H7 (cell line): ENCODE measurements at places on chromosomes 16 and 17.

DNA sequence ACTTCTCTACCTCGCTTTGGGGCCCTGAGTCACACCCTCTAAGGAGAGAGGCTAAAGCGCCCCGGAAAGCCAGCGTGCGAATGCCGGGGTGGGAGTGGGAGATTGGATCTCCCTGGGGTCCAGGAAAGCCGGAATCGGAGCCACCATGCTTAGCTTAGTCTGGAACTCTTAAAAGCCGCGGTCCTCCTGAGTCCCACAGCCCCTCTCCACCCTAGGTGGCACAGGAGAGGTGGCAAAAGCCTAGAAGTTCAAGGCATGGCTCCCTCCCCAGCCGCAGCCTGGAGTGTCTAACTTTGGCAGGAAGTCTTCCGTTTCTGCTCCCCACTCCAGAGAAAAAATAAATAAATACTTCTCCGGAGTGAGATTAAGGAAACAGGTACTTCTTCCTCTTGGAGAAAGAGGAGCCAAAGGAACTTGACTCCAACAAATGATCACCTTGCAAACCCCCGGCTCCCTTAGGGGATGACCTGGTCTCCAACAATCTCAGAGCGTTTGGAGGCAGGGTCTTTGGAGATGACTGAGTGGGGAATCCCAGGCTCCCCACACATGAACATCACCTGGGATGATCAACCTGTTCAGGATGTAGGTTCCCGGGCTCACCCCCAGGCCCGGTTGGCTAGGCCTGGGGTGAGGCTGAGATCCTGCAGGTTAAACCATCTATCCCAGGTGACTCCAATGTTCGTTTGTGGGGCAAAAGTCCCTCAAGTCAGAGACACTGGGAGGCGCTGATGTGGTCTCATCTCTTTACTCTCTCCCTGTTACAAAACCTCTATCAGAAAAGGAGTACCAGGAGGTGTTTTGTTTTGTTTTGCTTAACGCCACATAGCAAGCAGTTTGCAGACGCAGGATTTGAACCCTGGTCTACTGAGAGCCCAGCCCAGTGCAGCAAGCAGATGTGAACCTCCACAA is 2.9 kb downstream of the CIITA start:
- peak; percentile 36 for DNase-seq

DNA sequence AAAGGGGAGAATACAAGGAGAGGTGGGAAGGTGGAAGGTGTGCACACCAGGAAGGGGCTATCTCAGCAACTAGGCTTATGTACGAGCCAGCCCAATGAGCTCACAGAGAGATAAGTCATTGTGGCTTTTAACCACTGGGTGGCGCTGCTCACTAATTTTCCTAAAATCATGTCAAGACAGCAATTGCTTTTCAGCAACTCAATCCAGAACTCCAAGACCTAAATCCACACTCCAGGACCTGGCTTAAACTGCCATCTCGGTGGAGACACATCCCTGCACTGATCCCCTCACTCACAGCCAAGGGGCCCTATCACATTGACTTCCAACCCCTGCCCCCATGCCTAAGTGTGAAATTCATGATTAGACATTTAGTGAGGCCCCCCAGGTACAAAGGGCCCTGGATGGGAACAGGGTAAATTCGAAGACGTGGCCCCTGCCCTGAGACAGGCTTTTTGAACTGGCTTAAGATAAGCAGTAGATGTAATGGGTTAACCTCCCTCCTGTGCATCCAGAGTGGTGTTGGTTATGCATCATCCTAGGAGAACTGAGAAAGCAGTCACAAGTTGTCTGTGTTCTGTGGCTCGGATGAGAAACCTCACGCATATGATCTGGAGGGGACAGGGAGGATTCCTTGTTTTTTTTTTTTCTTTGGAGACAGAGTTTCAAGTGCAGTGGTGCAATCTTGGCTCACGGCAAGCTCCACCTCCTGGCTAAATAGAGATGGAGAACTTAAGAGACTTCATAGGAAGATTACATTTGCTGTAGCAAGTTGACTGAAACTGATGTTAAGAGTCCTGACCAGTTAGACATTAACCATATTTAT is 11.5 kb downstream of the CCL16 start:
- peak; percentile 70 for DNase-seq

DNA sequence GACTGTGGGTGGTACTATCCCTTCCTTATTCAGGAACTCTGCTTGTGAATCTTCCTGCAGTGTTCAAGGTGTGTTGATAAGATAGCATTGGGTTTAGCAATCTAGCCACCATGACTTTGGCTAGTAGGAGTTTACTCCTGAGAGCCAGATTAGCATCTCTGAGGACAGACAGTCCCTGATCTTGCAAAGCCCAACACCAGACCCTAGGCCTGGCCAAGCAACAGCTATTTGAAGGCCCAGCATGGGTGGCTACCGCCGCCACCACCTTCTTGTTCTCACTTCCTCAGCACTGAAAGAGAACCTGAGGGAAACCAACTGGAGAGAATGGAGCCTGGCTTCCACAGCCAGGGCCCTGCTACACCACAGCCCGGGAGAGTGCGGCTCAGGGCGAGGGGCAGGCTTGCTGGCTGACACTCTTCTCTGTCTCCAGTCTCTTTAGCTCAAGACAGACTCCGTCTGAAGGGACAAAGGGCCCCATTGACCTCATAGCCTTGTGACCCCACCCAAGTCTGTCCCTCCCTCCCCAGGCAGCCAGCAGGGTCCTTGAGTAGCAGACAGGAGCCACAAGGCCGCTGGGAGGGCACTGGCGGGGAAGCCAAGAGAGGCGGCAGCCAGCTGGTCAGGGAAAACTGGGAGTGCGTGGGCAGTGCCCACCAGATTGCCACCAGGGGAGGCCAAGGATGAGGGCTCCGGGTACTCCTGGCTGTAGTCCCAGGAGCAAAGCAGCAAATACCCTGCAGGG is 10.9 kb upstream of the ARHGAP23 start:
- peak; percentile 56 for DNase-seq

GRCh38 chr16:88561485-88562359 is 8.5 kb upstream of the ZC3H18 start:
- DNase-seq = peak; percentile 94

GRCh38 chr16:9971907-9972306 is 210.3 kb downstream of the GRIN2A start:
- no peak for DNase-seq

DNA sequence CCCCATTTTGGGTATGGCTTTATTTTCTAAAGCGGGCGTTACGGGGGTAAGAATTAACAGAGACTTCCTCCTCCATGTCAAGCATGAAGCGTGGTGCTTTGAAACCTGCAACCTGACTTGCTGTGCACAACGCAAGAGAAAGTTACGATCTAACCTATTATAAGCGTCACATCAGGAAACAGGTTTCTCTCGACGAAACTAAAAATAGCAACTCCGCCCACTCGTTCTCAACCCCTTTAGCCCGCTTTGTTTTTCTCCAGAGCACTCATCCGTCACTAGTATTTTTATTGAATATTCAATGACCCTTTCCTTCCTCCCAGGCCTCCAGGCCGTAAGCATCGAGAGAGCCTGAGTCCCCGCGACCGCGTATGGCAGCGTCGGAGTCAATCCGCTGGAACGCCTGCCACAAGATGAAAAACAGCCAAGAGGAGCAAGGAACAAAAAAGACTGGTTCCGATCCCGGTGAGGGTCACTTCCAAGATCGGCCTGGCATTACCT is 555 bp downstream of the NUP88 start:
- DNase-seq = peak; percentile 20

DNA sequence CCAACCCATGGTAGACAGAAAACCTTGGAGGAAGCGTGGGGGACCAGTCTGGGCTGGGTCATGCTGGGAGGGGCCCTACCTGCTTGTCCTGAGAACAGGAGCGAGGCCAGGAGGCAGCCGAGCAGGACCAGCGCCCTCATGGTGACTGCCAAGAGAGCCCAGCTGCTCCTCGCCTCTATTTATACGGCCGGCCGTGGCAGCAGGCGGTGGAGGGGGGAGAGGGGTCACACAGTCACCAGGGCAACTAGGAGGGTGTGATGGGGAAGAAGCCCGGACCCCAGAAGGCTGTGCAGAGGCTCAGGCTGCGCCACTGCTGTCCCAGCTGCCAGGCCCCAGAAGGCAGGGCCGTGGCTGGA is at the start of gene SRL:
TSS of gene SRL (minus strand) at position 153 of the 356 bp plus-strand sequence. CDS start at position 140, 13 bp downstream.
- DNase-seq = peak; percentile 35

GRCh38 chr16:30184096-30184890 is 891 bp downstream of the CORO1A start:
- peak; percentile 29 for DNase-seq

GRCh38 chr17:3766779-3767178 is 34.2 kb downstream of the ITGAE start:
- DNase-seq = no peak

- DNase-seq = peak; percentile 82
Observed at GRCh38 chr17:56913353-56913866, 439 bp downstream of the TRIM25 start.

DNA sequence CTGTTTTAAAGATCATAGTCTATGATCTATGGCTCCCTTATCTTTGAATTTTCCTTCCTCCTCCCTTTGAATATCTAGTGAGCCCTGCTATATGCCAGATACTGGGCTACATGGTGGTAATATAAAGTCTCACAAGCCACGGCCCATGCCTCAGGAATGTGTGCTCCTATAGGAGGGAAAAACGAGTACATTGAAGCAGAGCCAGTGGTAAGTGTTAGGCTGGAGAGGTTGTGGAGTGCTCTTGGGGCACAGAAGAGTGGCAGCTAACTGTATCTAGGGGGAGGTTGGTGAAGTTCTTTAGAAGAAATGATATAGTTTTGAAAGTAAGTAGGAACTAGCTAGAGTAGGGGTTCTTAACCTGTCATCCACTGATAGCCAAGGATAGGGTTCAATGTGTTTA is 105.8 kb upstream of the PMFBP1 start:
- DNase-seq = no peak

DNA sequence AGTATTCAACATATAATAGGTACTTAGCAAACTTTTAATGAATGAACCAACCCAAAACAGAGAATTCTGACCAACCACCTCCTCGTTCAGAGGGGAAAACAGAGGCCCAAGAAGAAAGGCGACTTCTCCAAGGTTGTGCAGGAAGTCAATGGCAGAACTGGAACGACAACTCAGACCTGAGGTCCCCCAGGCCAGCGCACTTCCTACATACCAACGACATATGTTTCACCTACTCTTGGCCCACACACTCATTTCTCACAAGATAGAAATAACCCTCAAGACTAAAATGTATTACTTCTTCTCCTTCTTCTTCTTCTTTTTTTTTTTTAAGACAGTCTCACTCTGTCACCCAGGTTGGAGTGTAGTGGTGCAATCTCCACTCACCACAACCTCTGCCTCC is 14.4 kb downstream of the CHCT1 start:
- no peak for DNase-seq

DNA sequence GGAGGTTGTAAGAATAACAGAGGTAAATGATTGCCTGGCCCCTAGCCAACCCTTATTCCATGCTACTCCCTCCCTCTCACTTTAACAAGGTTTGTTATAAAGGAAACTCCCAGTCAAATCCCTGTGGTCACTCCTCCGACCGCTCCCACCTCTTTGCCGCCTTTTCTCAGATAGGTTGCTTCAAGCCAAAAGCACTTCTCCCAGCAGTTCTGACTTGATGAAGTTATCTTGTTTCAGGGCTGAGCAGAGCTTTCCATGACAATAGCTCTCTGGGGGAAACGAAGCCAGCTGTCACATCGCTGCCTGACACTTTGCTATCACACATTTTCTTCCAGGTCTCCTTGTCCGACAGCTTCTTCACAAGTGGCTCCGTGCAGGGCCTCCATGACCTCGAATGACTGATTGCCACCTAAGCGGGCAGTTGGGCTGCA is 278.6 kb downstream of the HAPSTR1 start:
- DNase-seq = peak; percentile 13

DNA sequence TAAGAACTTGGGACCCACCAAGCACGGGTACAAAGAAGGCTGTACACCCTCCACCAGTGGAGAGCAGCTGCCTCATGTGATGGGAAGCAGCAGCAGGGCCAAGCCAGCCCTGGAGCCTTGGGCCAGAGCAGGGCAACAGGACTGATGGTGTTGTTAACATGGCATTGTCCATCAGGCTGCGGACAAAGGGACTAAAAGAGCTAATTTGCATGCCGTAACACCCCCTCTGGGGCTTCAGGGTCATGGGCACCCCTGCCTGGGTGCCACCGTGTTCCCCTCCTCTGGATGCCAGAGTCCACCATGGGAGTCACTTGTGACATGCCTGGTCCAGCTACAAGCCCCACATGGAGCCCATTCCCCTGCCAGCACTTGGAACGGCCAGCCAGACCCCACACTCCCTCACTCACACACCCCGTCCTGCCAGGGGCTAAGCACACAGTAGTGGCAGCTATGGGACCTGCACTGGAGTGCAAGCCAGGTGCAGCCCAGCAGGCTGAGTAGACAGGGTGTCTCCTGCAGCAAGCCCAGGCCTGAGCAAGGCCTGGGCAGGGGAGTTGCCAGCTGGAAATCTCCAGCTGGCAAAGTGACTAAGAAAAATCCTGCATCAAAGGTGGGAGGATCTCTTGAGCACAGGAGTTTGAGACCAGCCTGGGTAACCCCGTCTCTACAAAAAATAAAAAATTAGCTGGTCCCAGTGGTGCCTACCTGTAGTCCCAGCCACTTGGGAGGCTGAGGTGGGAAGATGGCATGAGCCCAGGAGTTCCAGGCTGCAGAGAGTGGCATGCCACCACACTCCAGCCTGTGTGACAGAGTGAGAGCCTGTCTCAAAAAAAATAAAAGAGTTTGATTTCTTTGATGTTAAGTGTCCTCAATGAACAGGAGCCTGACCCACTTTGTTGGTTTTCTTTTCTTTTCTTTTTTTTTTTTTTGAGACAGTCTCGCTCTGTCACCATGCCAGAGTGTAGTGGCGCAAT is 33.7 kb downstream of the NOL11 start:
- DNase-seq = no peak

DNA sequence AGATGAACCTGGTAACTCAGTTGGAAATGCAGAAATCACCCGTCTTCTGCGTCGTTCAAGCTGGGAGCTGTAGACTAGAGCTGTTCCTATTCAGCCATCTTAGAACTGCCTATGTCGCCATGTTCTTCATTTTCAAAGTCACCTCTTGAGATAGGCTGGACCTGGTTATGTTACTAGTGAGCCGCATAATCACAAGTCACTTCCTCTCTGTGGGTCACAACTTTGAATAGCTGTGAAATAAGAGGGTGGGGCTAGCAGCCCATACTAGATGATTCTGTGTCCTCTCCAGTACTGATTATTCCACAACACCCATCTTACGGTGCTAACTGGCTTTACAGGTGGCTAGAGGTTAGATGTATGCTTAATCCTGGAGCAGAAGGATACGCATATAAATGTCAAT is 74.2 kb downstream of the VPS53 start:
- no peak for DNase-seq

- DNase-seq = peak; percentile 2
Observed at GRCh38 chr17:61002316-61002736, 324.7 kb downstream of the BCAS3 start.

- DNase-seq = peak; percentile 43
Observed at GRCh38 chr16:84730406-84731106, 30.8 kb downstream of the USP10 start.

DNA sequence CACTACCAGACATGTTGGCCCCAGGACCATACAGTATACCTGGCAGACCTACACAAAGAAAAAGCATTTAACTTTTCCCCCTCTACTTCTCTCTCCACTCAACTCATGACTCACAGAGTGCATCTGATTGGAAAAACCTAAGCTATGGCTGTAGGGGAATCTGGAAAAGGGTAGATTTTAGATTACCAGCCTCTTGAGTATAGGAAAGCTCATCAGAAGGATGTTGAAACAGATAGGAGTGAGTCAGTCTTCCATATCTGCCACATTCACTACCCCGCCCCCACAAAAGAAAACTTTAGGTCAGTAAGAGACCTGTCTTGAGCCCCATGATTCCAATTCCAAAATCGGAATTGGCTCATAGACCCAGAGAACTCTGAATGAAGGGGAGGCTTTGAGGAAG is 12.3 kb downstream of the KRT9 start:
- no peak for DNase-seq

GRCh38 chr17:28477928-28478327 is 4.5 kb downstream of the SLC13A2 start:
- DNase-seq = no peak

GRCh38 chr16:81693744-81694303 is 85.3 kb upstream of the PLCG2 start:
- no peak for DNase-seq
